Pancreas (tissue), 10 donors: ENCODE measurements at places on chromosomes 3 and 15. TPM values are rescaled to one million over a fixed set of nuclear protein-coding genes. Genes with fewer than 3 reads are reported as not detected.

C3orf20 gene
- total RNA-seq = not detected

SLC26A6 gene
- 15.9 TPM for total RNA-seq

FBXW12 gene
- 3.3 TPM for total RNA-seq

- DNase-seq = no peak
- H3K27me3 ChIP-seq = no peaks in the 10 kb centered on the region
- no peak overlapping the region for H3K4me3 ChIP-seq
- H3K36me3 ChIP-seq = no peaks in the 10 kb centered on the region
- no peak overlapping the region for H3K27ac ChIP-seq
- H3K4me1 ChIP-seq = no peaks in the 10 kb centered on the region
These were observed 169.3 kb upstream of the STAC start for GRCh38 chr3:36210840-36211651.

- H3K27me3 ChIP-seq = no peaks in the 10 kb centered on the region
- no peak overlapping the region for H3K27ac ChIP-seq
- no peak for DNase-seq
- no peak overlapping the region for H3K4me3 ChIP-seq
- H3K36me3 ChIP-seq = no peaks in the 10 kb centered on the region
- H3K4me1 ChIP-seq = peaks cover 30% of the 10 kb centered on the region
These were observed 163.3 kb downstream of the PGPEP1L start for GRCh38 chr15:98844261-98844660.

GRCh38 chr3:52446631-52447511, 2.0 kb upstream of the SEMA3G start:
- H3K27ac ChIP-seq = no peak overlapping the region
- DNase-seq = no peak
- H3K36me3 ChIP-seq = no peaks in the 10 kb centered on the region
- H3K27me3 ChIP-seq = no peaks in the 10 kb centered on the region

- H3K4me1 ChIP-seq = no peaks in the 10 kb centered on the region
- H3K36me3 ChIP-seq = no peaks in the 10 kb centered on the region
- no peak for DNase-seq
These were observed 91.8 kb downstream of the ATP10A start for GRCh38 chr15:25771338-25771706.
